ENCODE measurements at places on chromosomes 2 and 18. TPM values are rescaled to one million over a fixed set of nuclear protein-coding genes. Genes with fewer than 3 reads are reported as not detected.

Gene MALT1
- total RNA-seq, result 45.6 TPM

GRCh38 chr2:213251618-213252017 is 32.6 kb upstream of the SPAG16 start:
- DNase-seq, result no peak

- DNase-seq, result no peak
These were observed 32.9 kb upstream of the SPTBN1 start for GRCh38 chr2:54423213-54423612.

GRCh38 chr2:64029116-64029665 is 10.0 kb upstream of the VPS54 start:
- DNase-seq, result no peak

DNA sequence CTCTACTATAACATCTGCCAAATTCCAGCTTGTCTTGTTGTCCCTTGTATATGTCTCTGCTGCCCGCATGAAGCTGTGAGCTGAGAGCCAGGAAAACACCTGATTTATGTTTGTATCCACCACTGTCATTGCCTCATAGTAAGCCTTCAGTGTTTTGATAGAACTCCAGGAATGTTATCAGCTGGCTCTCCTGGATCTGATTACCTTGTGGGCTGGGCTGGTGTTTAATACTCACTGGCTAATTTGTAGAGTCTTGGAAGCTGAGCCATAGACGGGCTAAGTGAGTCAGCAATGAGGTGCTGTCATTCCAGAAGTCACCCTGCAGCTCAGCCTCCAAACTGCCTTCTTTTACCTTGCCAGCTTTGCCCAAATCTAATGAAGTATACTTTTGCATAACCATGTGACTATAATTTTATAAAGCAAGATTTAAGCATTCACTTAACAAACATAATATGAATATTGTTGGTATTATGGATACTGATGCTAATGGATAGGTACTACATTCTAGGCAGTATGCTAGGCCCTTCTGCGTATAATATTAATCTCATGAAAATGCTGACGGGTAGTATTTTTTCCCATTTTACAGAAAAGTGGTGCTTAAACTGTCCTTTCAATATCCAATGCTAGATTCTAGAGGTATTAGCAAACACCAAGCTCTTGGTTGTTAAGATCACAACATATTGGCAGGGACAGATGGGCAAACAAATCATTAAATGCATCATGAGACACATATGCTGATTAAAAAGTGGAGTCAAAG is 62.7 kb upstream of the GATA6 start:
- no peak for DNase-seq

Measured in omental fat pad (tissue), 4 donors.